ENCODE measurements at places on chromosomes 7 and 10. TPM values are rescaled to one million over a fixed set of nuclear protein-coding genes. Genes with fewer than 3 reads are reported as not detected.

Gene GPR37
- 4.6 TPM for total RNA-seq

Gene NAT16
- total RNA-seq = not detected

Gene RADIL
- 1.8 TPM for total RNA-seq

Gene PRRT4
- not detected for total RNA-seq

Gene MPLKIP
- total RNA-seq = 9.6 TPM

Gene NKX1-2
- total RNA-seq = not detected

Gene NUTM2E
- not detected for total RNA-seq

Gene CYTH3
- 27.6 TPM for total RNA-seq

Gene C10orf62
- total RNA-seq = not detected

Gene CADPS2
- 19.9 TPM for total RNA-seq

Gene CNOT4
- total RNA-seq = 7.9 TPM

Gene RAB19
- total RNA-seq = not detected

Gene MYO3A
- not detected for total RNA-seq

Gene WNT8B
- total RNA-seq = not detected

Gene CHCHD1
- 16.9 TPM for total RNA-seq

Gene ZNF248
- 5.5 TPM for total RNA-seq

Gene GRID2IP
- total RNA-seq = not detected

Gene ASB13
- total RNA-seq = 8.8 TPM

Gene CAMK2B
- 0.22 TPM for total RNA-seq

Gene PLEKHS1
- not detected for total RNA-seq

Gene PAXIP1
- 7.4 TPM for total RNA-seq

Gene NPTX2
- total RNA-seq = 4.3 TPM

Gene MMS19
- 102 TPM for total RNA-seq

Gene CHCHD3
- total RNA-seq = 98.8 TPM

Gene SLC16A12
- total RNA-seq = 0.14 TPM

Gene SP8
- total RNA-seq = not detected

Gene SORBS1
- total RNA-seq = 0.44 TPM

Gene NEBL
- 0.22 TPM for total RNA-seq

Gene SUN3
- not detected for total RNA-seq

Gene CCDC136
- total RNA-seq = 6.3 TPM

Gene CALML3
- total RNA-seq = not detected

Gene OR6V1
- not detected for total RNA-seq

Gene GAD2
- total RNA-seq = not detected

Gene SPAM1
- not detected for total RNA-seq

Gene TEX47
- total RNA-seq = not detected

Gene SLC26A5
- total RNA-seq = not detected

Gene SLC26A3
- total RNA-seq = not detected

Gene NKX6-2
- not detected for total RNA-seq

Gene TMEM120A
- 19.0 TPM for total RNA-seq

Gene FAM24B
- 0.66 TPM for total RNA-seq

Gene LRRN3
- 3.7 TPM for total RNA-seq

Gene TMEM196
- total RNA-seq = not detected

Gene ARMH3
- total RNA-seq = 10.5 TPM

Gene IRF5
- not detected for total RNA-seq

Gene ATE1
- 25.4 TPM for total RNA-seq

Gene PLA2G12B
- total RNA-seq = not detected

All from placental pericyte (primary cell).